ENCODE measurements at places on chromosomes 6 and 20. TPM values are rescaled to one million over a fixed set of nuclear protein-coding genes. Genes with fewer than 3 reads are reported as not detected.

The DPPA5 gene
- not detected for total RNA-seq

DNA sequence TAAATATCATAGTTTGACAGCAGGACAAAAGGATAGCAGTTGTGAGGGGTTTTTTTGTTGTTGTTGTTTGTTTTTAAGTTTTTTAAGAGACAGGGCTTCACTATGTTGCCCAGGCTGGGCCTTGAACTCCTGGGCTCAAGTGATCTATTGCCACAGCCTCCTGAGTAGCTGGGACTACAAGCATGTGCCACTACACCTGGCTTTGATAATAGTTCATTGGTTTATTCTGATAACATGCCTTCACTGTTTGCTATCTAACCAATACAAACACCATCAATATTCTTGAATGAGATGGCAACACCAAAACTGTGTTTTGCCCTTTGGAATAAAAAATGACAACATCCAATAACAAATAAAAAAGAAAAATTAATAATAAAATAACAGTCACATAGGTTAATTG, 41.2 kb downstream of the FAM184A start:
- ATAC-seq: no peak

- no peak for ATAC-seq
Measured at GRCh38 chr20:47622118-47622665, 120.5 kb downstream of the NCOA3 start.

GRCh38 chr6:105402090-105402938, 568 bp downstream of the PREP start:
- peak; percentile 34 for ATAC-seq

DNA sequence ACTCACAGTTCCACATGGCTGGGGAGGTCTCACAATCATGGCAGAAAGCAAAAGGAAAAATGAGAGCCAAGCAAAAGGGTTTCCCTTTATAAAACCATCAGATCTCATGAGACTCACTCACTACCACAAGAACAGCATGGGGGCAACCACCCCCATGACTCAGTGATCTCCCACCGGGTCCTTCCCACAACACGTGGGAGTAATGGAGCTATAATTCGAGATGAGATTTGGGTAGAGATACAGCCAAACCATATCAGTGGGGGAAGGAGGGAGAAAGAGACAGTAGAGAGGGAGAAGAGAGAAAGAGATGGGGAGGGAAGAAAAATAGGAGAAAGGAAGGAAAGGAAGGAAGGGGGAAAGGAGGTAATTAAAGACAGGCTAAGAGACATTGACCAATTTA, 30.1 kb downstream of the GMDS start:
- ATAC-seq: no peak

Data from esophagus mucosa (tissue), 1 donor.